ENCODE measurements at places on chromosomes 2 and 18.

- DNase-seq = no peak
These were observed 470.4 kb upstream of the MYT1L start for GRCh38 chr2:2801458-2801857.

DNA sequence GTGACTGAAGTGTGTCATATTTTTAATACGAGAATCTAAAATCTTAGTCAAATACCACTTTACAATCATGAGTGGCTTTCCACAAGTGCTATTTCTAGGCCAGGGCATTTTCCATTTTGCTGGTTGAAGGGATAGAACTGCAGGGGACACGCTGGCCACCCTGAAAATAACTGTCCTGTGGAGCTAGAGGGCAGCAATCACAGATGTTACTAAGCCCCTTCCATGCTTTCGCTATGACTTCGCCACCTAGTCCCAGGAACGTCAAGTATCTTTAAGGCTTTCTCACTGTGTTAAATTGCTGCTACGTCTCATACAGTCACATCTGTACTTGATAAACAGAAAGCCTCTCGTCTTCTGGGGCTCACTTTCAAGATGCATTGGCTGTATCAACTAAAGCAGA is 171.8 kb downstream of the CDH2 start:
- DNase-seq = no peak

- no peak for DNase-seq
These were observed 396.8 kb downstream of the NCKAP5 start for GRCh38 chr2:133171393-133172004.

DNA sequence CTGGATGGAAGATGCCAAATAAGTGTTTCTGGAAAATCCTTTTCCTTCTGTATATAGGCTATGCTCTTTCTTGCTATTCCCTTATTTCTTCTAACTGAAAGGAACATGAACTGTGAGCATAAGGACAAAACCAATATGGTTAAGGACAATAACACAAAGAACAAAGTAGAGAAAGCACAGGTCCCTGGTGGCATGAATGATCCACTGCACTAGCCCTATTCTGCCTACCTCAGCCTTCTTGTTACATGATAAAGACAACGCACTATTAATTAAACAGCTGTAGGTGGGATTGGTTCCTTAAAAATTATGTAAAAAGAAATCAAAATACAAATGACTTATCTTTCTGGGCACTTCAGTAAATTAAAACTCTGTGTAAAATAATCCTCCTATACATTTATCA is 1.9 kb upstream of the WDR75 start:
- DNase-seq = no peak

- no peak for DNase-seq
These were observed 640 bp downstream of the SLC39A6 start for GRCh38 chr18:36128530-36128870.

GRCh38 chr2:221792971-221793521 is 220.9 kb upstream of the EPHA4 start:
- DNase-seq = no peak

DNA sequence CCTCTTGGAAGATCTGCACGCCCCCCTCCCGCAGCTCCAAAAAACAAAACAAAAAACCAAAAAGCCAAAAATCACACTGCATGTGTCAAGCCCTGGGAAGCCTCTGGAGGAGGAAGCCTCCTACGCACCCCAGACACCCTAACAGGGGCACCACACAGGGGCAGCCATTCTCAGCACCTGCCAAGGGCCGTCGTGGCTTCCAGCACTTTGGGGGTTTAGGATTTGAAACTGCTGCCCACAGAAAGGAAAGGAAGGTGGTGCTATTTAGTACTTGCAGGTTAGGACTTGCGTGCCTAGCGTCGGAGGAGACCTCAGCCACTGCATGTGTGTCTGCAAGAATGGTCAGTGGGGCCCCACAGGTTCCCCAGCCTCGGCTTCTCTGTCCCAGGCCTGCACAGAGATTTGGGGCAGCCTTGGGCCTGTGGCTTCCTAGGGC is 419 bp upstream of the GPR55 start:
- no peak for DNase-seq

DNA sequence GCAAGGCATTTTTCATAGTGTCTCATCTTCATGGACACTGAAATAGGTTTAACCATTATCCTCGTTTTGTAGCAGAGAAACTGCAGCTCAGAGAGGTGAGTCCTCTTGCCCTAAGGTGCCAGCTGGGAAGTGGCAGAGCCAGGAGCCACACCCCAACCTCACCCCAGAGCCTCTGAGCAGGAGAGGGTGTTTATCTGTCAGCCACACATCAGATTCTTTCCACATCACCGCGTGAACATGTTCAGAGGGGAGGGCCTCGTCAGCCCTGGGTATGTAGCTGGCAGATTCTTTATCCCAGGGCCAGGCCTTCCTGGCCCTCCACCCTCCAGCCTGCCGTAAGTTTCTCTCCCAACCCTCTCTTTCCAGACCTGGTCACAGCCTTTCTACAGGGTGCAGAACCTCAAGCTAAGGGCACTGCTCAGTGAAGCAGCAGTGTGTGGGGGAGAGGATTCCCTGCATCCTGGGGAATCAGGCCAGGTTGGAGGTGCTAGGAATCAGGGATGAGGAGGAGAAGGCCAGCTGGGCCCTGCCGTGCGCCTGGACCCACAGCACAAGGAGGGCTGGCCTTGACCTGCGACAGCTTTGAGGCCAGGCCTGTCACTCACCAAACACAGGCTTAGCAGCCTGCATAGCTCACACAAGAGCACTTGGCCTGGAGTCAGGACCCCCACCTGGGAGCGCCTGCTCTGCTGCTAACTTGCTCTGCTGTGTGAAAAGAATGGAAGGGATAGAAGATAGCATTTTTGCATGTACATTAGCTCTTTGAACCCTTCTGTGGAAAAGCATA is 111.3 kb upstream of the MCFD2 start:
- DNase-seq = no peak

DNA sequence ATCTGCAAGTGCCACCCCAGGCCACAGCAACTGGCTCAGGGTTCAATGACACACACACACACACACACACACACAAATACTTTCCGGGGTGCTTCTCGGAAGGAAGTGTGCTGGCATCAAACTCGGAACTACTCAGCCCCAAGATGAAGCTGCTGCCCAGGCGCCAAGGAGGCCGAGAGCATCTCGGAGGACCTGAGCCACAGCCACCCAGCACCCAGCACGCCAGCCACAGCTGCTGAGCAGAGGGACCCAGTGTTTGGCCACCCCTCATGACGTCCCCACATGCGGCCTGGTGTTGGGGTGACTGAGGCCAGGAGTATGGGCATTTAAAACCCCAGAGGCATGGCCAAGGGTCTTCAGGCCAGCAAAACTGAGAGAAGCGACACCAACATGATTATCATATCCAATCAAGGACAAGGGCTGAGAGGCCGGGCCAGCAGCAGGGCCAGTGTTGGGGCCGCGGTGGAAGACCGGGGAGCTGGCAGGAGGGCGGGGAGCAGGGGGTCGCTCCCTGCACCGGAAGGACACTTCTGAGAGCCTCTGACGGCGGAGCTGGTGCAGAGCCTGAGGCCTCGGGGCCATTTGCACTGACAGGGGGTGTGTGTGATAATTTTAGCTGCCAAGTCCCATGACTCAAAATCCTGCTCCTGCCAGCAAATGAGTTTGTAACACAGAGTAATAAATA is 61.8 kb downstream of the BIN1 start:
- no peak for DNase-seq

- DNase-seq = no peak
These were observed 158.9 kb downstream of the LDLRAD4 start for GRCh38 chr18:13377496-13377895.

- no peak for DNase-seq
These were observed 42.9 kb downstream of the TMEM37 start for GRCh38 chr2:119474371-119475224.

- no peak for DNase-seq
These were observed 181.5 kb downstream of the MYO3B start for GRCh38 chr2:170359466-170359865.

GRCh38 chr2:86541334-86541733 is 21.9 kb downstream of the CHMP3 start:
- DNase-seq = no peak

DNA sequence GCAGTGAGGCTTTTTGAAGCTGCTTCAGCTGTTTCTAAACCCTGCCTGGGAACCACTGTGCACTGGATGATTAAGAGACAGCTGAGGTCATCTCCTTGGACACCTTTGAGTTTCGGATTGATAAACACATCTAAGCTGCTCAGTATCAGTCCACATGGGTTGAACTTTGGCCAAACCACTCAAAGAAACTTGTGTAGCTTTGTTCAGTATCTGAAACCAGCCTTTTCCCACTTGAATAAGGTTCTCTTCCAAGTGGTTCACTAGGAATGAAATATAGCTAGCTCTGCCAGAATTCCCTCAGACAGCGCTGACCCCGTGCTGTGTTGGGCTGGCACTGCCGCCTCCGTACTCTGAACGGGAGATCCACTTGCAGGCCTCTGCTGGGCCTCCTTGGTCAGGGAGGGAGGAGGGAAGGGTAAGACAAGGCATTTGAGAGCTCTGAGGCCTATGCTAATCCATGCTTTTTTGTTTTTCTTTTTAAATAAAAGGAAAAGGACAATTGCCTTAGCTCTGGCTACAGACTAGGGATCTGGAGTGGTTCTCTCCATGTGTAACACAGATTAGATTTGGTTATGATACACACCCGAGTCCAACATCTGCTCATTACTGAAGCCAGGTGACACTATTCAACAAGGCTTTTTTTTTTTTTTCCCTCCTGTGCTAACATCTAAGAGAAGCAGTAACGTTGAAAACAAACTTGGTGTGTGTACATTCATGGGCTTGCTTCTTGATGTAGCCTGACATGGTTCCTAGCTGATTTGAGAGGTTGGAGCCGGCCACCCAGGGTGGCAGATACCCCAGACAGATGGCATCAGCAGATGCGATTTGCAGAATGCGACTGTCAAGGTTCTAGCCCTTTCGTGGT is 67.7 kb downstream of the NCK2 start:
- no peak for DNase-seq

GRCh38 chr2:211948932-211949331 is 589.7 kb downstream of the ERBB4 start:
- DNase-seq = no peak

- DNase-seq = no peak
These were observed 19.8 kb downstream of the BIN1 start for GRCh38 chr2:127086990-127087790.

GRCh38 chr18:10776493-10776892 is 250.7 kb downstream of the NAPG start:
- no peak for DNase-seq

- DNase-seq = no peak
These were observed 130.0 kb downstream of the ARL4C start for GRCh38 chr2:234366891-234367290.

DNA sequence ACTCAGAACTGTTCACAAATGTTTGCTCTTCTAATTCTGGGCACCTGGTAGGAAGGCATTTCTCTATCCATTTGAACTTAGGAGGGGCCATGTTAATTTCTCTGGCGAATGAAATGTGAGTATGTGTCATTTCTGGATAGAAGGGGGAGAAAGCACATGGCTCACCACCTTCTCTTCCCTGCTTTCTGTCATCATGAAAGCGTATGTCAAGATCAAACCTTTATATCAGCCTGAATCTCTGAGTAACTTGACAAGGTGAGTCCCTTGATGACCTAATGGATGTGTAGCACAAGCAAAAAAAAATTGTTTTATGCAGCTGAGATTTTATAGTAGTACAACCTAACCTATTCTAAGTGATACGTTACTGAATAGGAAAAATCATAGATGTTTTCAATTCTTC is 12.1 kb upstream of the LCT start:
- DNase-seq = no peak

DNA sequence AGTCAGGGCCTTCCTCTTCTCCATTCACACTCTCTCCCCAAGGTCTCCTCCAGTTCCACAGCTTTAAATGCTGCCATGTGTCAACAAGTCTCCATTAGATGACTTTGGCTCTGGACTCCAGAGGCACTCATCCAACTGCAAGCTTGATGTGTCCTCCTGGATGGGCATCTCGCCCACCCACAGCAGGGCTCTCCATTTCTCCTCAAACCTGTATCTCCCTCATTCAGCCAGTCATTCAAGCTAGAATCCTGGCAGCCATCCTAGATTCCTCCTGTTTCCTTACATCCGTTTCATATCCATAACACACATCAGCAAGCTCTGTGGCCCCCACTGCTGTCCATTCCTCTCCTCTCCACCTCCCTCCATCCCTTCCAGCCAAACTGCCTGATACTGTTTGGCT is 88.4 kb upstream of the AFF3 start:
- DNase-seq = no peak

GRCh38 chr2:8722986-8723385 is 41.1 kb downstream of the ID2 start:
- no peak for DNase-seq

DNA sequence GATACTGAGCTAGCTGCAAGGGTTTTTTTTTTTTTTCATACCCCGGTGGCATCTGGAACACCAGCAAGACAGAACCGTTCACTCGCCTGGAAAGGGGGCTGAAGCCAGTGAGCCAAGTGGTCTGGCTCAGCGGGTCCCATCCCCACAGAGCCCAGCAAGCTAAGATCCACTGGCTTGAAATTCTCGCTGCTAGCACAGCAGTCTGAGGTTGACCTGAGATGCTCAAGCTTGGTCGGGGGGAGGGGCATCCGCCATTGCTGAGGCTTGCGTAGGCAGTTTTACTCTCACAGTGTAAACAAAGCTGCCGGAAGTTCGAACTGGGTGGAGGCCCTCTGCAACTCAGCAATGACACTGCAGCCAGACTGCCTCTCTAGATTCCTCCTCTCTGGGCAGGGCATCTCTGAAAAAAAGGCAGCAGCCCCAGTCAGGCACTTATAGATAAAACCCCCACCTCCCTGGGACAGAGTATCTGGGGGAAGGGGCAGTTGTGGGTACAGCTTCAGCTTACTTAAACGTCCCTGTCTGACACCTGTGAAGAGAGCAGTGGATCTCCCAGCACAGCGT is 5.1 kb upstream of the MIB1 start:
- peak; percentile 8 for DNase-seq

- no peak for DNase-seq
These were observed 564 bp downstream of the DPYSL5 start for GRCh38 chr2:26848336-26849055.

DNA sequence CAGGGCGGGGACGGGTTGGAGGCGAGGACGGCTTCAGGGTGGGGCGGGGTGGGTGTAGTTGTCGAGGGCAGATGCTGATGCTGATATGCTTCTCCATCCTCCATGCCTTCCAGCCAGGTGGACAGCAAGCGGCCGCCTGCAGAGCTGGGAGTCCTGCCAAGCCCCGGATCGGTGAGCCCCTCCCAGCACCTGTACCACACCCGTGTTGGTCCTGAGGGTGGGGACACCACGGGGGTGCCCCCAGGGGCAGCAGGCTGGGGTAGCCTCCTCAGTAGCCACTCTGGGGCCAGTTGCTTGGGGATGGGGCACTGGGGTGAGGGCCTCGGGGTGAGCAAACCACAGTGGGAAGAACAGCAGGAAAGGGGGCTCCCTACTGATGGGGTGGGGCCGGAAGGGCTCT is 2.6 kb downstream of the ANO7 start:
- DNase-seq = no peak

DNA sequence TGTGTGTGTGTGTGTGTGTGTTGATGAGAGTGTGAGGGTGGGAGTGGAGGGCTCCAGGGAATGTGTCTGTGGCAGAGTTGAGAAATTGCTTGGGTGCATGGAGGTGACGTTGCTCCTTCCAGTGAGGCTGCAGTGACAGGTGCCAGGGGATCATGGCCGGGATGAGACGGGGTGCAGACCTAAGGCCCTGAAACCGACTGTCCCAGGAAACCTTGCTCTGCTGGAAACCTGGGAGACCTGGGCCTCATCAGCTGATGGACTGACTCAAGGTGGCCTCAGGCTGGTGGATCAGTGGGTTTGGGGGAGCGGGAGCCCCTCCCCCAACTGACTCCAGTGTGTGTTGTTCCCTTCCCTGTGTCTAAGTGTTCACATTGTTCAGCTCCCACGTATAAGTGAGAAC is 56.6 kb downstream of the INHBB start:
- no peak for DNase-seq
